ENCODE measurements at places on chromosomes 5 and 9.

DNA sequence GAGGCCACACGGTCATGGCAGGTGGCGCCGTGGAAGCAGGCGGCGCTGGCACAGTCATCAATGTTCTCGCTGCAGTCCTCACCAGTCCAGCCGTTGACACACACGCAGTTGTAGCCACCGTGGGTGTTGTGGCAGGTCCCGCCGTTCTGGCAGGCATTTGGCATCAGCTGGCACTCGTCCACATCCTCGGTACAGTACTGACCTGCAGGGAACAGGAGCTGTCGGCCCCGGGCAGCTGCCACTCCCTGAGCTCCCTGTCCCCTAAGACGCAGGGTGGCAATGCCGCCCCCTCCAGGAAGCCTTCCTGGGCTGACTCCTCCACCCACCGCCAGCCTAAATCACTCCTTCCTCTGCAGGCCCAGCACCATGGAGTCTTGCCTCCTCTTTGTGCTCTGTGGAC lies 27.2 kb downstream of the NOTCH1 start:
- DNase-seq = no peak

- DNase-seq = peak; percentile 35
Observed at GRCh38 chr5:100827481-100827889, 75.6 kb downstream of the ST8SIA4 start.

DNA sequence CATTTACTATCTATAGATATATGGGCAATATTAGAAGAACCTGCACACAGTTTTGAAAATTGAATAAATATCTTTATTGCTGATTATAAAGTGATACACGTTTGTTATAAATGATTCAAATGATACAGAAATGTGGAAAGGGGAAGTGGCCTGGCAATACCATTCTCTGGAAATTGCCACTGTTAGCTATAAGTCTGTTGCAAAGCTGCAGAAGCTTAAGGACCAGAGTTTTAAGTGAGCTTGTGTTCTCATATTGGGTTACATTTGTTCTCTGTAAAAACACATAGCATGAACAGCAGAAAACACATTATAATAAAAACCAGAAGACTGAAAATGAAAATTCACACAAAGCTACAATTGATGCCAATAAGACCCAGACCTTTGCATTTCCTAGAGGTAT lies 59.6 kb downstream of the RASGRF2 start:
- DNase-seq = no peak

DNA sequence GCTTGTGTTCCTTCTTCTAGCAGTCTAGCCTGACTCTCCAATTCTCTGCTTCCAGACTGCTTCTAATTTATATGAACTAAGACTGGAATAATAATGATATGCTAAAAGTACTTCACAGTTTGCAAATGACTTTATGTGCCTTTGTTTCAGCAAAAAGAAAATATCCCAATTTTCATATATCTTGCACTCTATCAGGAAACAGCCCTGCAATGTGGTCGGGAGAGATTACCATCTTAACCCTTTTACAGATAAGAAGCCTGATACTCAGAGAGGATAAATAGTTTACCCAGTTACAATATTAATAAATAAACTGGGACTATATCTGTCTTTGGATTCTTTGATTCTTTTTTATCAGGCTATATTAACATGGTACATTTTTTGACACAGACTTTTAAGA lies 126.0 kb downstream of the CDC42SE2 start:
- no peak for DNase-seq

- DNase-seq = no peak
Observed at GRCh38 chr9:98784831-98785806, 11.2 kb downstream of the ANKS6 start.

- peak; percentile 98 for DNase-seq
Observed at GRCh38 chr9:136885950-136886578, at the start of gene TRAF2. TRAF2 (plus strand) TSS chr9:136886516; CDS start chr9:136898741, 12,225 bp downstream.

GRCh38 chr5:1242733-1243486 lies 17.7 kb downstream of the SLC6A18 start:
- no peak for DNase-seq

DNA sequence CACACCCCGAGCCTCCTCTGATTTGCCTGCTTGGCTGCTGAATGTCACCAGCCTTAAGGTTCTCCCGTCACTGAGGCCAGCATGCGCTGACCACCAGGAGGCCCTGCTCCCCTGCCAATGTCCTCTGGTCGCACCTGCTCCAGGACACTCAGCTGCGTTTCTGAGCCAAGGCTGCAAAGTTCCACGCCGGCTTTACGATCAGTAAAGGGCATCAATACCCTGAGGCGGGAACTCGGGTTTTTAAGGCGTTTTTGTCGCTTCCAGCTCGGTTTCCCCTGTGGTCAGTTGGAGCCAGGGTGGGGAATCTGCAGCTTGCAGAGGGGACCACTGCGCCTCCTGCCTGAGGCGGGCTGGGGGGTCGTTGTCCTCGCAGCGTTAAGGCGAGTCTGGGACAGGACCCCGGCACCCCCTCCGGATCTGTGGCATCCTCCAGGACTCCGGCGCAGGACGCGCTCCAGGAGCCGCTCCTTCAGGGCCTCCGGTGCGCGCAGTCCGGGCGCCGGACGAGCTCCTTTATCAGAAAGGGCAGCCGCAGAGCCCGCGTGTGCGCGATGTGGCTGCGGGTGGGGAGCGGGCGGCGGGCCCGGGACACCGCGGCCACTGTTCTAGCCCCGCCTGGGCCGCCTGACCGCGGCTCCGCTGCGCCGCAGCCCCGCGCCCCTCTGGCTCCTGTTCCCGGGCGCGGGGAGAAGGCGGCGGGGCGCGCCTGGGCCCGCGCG lies 24.1 kb upstream of the FLT4 start:
- DNase-seq = no peak

- DNase-seq = no peak
Observed at GRCh38 chr5:3299441-3299840, 296.2 kb upstream of the IRX1 start.

GRCh38 chr5:167998148-167998767 lies 293.2 kb upstream of the WWC1 start:
- no peak for DNase-seq

DNA sequence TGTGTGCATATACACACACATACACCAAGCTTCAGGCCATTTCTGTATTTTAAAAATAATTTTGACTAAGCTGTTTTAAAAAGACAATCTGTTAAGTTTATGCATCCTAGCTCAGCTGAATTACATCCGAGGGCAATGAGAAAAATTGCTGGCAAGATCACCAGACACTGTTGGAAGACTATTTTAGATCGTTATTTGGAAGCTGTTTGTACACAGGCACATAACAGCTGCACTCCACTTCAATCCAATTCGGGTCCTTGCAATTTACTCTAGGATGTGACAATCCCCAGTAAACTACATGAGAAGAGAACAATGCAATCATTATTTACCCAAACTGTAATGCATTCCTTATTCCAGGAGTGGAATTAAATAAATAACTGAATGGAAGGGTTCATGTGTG lies 79.3 kb upstream of the RASA1 start:
- no peak for DNase-seq

DNA sequence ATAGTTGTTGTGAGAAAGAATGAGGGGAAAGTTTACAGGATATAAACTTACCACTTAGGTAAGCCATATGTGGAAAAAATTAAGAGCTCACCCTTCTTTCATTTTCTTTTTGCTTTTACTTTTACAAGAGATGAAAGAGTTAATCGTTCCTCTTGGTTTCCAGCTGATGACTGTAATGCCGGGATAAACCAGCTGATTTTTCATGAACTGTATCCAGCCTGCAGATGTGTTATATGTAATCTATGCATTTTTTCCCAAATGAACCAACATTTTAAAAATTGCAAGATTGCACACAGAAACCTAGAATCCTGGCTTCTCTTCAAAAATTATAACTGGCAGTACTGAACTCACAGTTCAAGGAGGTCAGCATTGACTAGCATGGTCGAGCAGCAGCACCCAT lies 185.9 kb downstream of the GRIA1 start:
- DNase-seq = no peak

DNA sequence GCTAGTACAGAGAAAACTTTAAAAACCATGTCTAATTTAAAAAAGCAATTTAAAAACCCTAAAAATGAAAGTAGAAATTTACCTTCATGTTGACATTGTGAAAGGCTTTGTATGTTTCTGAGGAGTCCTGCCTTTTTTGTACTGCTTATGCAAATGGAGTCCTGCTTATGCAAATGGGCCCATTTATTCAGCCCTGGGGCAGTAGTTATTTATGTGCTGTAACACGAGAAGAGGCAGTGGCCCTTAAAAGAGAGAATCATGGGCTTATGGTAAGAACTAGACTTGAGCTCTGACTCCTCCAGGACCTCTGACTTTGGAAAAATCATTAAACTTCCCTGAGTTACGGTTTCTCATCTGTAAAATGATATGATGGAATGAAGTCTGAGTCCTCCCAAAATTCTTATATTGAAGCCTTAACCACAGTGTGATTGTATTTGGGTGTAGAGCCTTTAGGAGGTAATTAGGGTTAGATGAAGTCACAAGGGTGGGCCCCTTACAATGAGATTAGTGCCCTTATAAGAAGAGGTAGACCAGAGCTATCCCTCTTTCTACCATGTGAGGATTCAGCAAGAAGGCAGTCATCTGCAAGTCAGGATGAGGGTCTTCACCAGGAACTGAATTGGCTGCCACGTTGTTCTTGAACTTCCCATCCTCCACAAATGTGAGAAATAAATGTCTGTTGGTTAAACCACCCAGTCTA lies 447.8 kb upstream of the CD180 start:
- no peak for DNase-seq

DNA sequence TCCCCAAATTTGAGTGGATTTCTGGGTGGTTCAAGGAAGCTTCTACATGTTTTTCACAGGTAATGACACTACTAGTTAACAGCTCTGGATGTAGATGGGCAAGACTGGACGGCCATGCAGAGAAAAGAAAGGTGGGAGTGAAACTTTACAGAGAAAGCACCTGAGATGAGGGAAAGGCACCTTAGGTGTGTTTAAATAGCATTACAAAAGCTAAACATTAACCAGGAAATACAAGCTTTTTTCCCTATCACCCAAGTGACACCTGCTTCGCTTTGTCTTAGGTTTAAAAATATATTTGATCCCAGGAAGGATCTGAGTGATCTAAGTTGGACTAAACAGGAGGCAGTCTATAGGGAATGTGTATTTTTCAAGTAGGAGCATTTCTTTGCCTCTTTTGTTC lies 8.3 kb downstream of the C9orf152 start:
- no peak for DNase-seq

GRCh38 chr5:175652741-175653663 lies 4.9 kb upstream of the HRH2 start:
- DNase-seq = peak; percentile 56

DNA sequence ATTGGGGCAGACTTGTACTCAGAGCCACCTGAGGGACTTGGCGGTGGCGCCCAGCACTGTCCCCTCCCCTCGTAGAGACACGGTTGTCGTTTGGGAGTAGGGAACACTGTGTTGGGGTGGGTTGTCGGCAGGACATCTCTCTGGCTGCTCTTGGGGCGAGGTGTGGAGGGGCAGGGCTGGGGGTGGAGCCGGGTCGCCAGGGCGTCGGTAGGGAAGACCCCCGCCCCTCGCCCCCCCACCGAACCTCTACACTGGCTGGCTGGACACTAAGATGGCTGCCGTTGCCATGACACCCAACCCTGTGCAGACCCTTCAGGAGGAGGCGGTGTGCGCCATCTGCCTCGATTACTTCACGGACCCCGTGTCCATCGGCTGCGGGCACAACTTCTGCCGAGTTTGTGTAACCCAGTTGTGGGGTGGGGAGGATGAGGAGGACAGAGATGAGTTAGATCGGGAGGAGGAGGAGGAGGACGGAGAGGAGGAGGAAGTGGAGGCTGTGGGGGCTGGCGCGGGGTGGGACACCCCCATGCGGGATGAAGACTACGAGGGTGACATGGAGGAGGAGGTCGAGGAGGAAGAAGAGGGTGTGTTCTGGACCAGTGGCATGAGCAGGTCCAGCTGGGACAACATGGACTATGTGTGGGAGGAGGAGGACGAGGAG lies 778 bp downstream of the TRIM41 start:
- peak; percentile 41 for DNase-seq

- DNase-seq = no peak
Observed at GRCh38 chr5:132646583-132647266, 11.2 kb upstream of the IL13 start.

GRCh38 chr5:111741278-111741677 lies 15.7 kb downstream of the NREP start:
- DNase-seq = no peak

DNA sequence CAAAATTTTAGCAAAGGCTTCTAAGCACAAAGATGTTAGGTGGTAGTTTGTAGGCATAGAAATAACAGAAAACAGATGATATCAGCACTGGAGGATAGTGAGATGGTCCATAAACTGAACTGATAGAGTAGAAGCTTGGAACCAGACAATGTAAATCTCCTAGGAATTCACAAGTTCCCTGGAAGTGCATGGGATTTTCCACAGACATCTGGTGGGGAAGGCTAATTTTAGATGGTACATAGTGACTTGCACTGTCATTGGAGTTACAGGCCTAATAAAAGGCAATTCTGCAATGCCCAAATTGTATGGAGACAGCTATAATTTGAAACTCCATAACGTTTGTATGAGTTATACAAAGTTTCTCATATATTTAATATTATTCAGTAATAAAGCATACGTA lies 653.0 kb upstream of the MEF2C start:
- DNase-seq = no peak

DNA sequence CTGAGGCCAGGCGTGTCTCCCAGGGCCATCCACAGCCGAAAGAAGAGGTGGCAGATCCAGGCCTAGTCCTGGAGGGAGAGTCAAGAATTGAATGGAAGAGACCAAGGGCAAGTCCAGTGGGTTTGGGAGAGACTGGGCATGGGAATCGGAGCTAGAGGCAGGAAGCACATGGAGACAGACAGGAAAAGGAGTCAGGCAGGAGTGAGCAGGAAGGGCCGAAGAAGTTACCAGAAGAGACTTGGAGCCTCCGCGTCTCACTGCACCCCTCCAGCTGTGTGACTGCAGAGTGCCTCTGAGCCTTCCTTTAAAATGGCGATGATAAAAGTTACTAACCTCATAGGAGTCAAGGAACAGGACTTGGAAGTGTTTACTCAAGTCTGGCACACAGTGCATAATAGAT lies 64.4 kb upstream of the ANGPTL2 start:
- no peak for DNase-seq

- DNase-seq = no peak
Observed at GRCh38 chr5:87413343-87413645, 564 bp upstream of the CCNH start.

DNA sequence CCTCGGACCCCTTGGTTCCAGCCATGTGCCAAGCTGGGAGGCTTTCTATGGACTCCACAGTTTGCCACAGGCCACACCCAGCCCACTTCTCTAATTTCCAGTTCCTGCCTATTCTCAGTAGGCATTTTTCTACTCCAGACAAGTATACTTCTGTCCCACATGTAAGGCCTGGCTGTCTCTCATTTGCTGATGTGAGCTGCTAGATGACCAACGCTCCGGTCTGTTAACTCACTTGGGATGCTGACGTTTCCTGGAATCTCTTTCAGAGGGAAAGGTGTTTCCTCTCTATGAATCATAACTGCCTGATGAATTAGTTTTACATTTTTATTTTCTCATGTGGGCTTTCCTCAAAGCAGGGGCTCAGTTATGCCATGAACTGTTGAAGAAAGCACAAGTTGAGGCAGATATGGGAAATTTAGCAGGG lies 36.3 kb downstream of the ERGIC1 start:
- DNase-seq = peak; percentile 88

DNA sequence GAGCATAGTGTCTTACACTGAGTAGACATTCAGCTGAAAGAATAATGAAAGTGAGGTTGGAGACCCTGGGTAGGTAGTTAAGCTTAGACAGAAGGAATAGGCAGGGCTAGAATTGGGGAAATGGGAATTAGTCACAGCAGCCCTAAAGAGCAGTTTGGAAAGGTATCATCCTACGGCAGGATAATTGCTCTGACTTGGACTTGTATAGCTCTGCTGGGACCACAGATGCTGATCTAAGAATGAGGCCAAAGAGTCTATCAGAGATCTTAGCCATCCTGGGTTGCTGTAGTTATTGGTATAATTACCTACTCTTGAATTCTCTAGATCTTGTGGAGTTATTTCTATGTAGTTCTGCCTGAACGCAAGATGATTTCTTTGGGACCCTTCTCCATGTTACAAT lies 288.0 kb downstream of the ASTN2 start:
- no peak for DNase-seq

Measured in inflammatory macrophage treated with lipopolysaccharide for 1 hour (primary cell).